CD4-positive, alpha-beta T cell (primary cell): ENCODE measurements at places on chromosomes 4 and X. TPM values are rescaled to one million over a fixed set of nuclear protein-coding genes. Genes with fewer than 3 reads are reported as not detected.

DNA sequence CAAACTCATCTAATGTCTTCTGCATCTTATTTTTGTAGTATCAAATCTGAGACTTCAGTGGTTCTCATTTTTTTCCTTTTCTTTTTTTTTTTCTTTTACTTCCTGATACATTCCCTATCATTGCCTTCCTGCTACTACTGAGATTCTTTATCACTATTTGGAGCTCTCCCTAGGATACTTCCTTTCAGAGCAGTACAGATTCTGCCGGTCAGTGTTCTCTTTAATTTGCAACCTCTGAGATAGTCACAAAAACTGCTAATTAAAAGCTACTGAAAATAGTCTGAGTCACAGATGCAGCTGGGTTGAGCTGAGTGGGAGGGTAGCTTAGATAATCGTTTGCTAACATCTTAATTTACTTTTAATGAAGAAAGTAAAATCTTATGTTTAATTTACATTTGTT is 1279.7 kb downstream of the ARAP2 start:
- H3K4me1 ChIP-seq: no peaks in the 10 kb centered on the region
- no peak for DNase-seq
- H3K4me3 ChIP-seq: no peak overlapping the region
- H3K27me3 ChIP-seq: no peaks in the 10 kb centered on the region
- no peaks in the 10 kb centered on the region for H3K36me3 ChIP-seq

DNA sequence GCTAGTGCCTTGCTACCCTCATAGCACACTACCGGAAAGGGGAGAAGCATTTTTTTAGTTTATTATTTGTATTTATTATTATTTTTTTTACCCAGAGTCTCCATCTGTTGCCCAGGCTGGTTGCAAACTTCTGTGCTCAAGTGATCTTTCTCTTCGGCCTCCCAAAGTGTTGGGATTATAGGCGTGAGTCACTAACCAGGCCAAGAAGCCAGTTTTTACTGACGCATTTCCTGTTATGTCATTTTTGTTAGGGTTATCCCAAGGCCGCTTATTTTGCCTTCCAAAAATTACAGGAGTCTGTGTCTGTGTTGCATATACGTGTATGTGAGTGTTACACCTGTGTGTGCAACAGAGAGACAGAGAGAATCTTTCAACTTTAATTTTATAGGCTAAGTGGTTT is 404.5 kb downstream of the GBA3 start:
- H3K27me3 ChIP-seq: no peaks in the 10 kb centered on the region
- no peaks in the 10 kb centered on the region for H3K4me1 ChIP-seq
- no peaks in the 10 kb centered on the region for H3K36me3 ChIP-seq
- no peak overlapping the region for H3K4me3 ChIP-seq

- no peaks in the 10 kb centered on the region for H3K27me3 ChIP-seq
- no peaks in the 10 kb centered on the region for H3K4me1 ChIP-seq
- DNase-seq: no peak
- H3K27ac ChIP-seq: no peak overlapping the region
Observed at GRCh38 chrX:17511556-17511955, 136.6 kb downstream of the NHS start.

DNA sequence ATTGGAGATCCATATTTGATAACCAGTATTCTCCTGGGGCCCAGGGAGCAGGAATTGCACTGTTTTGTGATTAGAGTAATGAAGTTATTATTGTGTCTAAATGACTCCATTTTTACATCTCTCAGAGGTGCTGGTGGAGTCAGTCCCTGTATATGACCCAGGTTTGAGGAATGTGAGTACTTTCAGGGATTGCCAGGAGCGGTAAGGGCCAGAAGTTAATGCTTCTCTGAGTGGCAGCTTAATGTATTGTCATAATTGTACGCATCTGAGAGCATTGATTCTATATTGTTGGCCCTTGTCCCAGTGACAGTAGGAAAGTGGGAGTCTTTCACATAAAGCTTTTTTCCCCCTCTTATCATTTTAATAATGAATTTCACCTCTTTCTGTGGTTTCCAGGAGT is 146.2 kb downstream of the GATB start:
- no peaks in the 10 kb centered on the region for H3K36me3 ChIP-seq
- H3K4me3 ChIP-seq: no peak overlapping the region
- no peaks in the 10 kb centered on the region for H3K4me1 ChIP-seq
- H3K27ac ChIP-seq: no peak overlapping the region
- no peaks in the 10 kb centered on the region for H3K27me3 ChIP-seq

DNA sequence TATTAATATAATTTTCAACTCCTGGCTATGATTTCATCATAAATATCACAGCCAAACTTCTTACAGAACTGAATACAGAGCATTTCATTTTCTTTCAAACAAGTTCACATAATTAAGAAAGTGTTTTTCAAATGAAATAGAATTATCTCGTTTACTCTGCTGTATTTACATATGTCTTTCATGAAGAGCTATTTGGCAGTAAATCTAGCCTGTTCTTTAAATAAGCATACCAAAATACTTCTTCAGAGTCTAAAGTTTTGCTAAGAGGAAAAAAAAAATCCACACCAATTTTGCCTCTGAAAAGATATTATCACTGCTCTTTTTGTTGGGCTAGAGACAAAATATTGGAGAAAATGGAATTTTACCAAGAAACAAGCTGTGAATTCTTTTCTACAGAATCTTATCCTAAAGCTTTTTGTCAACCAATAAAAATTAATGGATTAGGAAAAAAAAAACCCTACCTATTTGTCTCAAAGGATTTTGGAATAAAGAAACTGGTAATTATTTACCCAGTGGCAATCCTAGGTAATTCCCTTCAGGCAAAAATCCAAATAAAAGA is 287.9 kb upstream of the NR3C2 start:
- no peaks in the 10 kb centered on the region for H3K4me1 ChIP-seq
- no peaks in the 10 kb centered on the region for H3K27me3 ChIP-seq
- no peak overlapping the region for H3K27ac ChIP-seq
- DNase-seq: no peak

- H3K36me3 ChIP-seq: no peaks in the 10 kb centered on the region
- no peak overlapping the region for H3K4me3 ChIP-seq
- no peaks in the 10 kb centered on the region for H3K4me1 ChIP-seq
- no peak overlapping the region for H3K27ac ChIP-seq
- H3K27me3 ChIP-seq: no peaks in the 10 kb centered on the region
- DNase-seq: no peak
Observed at GRCh38 chr4:154731756-154732155, 12.0 kb upstream of the LRAT start.

DNA sequence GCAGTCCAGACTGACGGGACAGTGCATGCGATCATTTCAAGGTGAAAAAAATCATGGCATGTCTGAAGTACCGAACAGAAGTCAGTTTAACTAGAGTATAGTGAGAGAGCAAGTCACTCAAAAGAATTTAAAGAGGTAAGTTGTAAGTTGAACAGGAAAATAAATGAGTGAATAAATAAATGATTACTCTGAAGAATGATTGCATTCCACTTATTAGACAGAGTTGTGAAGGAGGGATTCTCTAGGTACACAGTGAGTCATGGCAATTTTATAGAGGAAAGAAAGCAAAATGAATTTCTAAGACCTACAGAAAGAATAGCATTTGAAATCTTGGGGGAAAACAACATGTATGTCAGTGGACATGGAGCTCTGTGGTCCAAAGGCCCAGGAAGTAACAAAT is 37.1 kb upstream of the SLC7A11 start:
- DNase-seq: no peak
- H3K4me3 ChIP-seq: no peak overlapping the region
- no peaks in the 10 kb centered on the region for H3K4me1 ChIP-seq
- no peaks in the 10 kb centered on the region for H3K36me3 ChIP-seq
- no peak overlapping the region for H3K27ac ChIP-seq
- no peaks in the 10 kb centered on the region for H3K27me3 ChIP-seq

GRCh38 chr4:120009731-120010130 is 56.9 kb downstream of the MAD2L1 start:
- H3K27me3 ChIP-seq: no peaks in the 10 kb centered on the region
- H3K27ac ChIP-seq: no peak overlapping the region
- H3K4me3 ChIP-seq: no peak overlapping the region
- H3K36me3 ChIP-seq: no peaks in the 10 kb centered on the region
- H3K4me1 ChIP-seq: no peaks in the 10 kb centered on the region

DNA sequence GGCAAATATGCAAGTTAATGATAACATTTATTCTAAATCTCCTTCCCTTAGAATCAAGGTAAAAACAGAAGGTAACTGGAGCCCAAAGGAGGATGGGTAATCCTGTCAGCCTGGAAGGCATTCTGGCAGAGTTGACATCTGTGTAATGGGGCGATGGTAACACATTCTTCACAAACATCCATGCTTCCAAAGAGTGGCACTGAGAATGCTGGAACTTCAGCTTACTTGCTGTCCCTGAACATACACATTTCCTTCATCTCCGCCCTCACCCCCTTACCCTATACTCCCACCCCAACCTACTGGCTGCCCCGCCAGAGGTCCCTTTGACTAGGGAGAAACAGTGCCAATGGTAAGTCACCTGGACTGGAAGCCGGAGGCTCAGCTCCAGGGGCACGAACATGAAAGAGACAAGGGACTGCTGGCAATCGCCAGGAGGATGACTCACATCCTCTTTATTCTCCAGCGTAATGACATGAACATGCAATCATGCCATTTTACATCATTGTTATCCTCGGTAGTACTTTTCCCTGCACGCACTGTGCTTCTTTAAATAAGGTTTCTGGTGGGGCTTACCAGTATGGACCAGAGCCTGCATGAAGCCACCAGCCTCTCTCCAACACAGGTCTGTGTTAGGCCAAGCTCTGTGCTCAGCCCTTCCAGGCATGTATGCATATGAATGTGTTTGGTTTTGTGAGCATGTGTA is 694.2 kb upstream of the TENM3 start:
- H3K36me3 ChIP-seq: no peaks in the 10 kb centered on the region
- no peak overlapping the region for H3K27ac ChIP-seq

DNA sequence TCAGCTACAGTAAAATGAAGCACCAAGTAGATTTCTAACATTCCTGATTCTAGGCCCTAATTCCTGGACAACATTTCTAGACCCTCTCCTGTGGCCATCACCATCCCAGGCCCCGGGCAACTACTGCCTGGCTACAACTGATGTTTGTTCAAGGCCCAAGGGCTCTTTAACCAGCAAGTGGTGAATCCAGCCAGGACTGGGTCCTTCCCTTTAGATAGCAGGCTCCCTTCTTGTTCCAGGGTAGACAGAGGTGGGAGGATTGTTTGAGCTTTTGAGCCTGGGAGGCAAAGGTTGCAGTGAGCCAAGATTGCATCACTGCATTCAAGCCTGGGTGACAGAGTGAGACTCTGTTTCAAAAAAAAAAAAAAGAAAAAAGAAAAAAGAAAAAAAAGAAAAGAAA is 12.7 kb upstream of the AADAT start:
- H3K4me1 ChIP-seq: no peaks in the 10 kb centered on the region
- no peaks in the 10 kb centered on the region for H3K27me3 ChIP-seq
- no peaks in the 10 kb centered on the region for H3K36me3 ChIP-seq
- no peak overlapping the region for H3K27ac ChIP-seq
- DNase-seq: no peak

DNA sequence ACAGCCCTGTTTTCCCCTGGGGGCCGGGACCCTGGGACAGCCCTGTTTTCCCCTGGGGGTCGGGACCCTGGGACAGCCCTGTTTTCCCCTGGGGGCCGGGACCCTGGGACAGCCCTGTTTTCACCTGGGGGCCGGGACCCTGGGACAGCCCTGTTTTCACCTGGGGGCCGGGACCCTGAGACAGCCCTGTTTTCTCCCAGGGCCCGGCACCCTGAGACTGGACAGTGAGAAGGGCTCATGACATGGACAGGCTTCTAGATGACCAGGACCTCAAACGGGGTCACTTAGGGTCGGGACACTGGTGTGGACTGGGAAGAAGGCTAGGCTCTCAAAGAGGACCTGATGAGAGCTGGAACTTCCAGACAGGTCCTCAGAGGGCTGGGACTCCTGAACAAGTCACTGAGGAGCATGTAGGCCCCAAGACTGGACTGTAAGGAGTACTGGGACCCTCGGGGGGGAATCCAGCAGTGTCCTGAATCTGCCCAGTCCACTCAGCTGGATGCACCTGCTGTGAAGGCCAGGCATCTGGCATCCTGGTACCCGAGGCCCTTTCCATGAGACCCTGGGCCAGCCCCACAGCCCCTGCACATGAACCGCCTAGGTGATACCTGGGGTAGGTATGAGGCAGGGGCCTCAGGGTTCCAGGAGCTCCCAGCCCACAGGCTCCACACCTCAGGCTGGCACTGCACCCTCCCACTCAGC is 2.4 kb downstream of the PCGF3 start:
- H3K27ac ChIP-seq: no peak overlapping the region
- DNase-seq: no peak
- H3K36me3 ChIP-seq: peaks cover 11% of the 10 kb centered on the region

- H3K27me3 ChIP-seq: no peaks in the 10 kb centered on the region
- no peak for DNase-seq
- peaks cover 80% of the 10 kb centered on the region for H3K4me1 ChIP-seq
Observed at GRCh38 chr4:2813446-2814405, 20.8 kb downstream of the SH3BP2 start.

ATP6AP2 gene
- 78.7 TPM for total RNA-seq

FAM9C gene
- not detected for total RNA-seq

SPANXN3 gene
- not detected for total RNA-seq

MTTP gene
- not detected for total RNA-seq

ADGRG2 gene
- not detected for total RNA-seq

ACTRT1 gene
- total RNA-seq: not detected
